ENCODE measurements at places on chromosomes 16 and 17.

GRCh38 chr16:61371881-61372280, 664.4 kb downstream of the CDH8 start:
- no peak for DNase-seq

GRCh38 chr17:48012151-48012520, 25.5 kb downstream of the COPZ2 start:
- peak; percentile 30 for DNase-seq

- DNase-seq, result no peak
Observed at GRCh38 chr17:19305761-19306159, 56.8 kb downstream of the B9D1 start.

GRCh38 chr17:82301916-82302567, 15.4 kb downstream of the CD7 start:
- DNase-seq, result no peak

GRCh38 chr17:42982266-42982665, 1.9 kb downstream of the RUNDC1 start:
- DNase-seq, result no peak

DNA sequence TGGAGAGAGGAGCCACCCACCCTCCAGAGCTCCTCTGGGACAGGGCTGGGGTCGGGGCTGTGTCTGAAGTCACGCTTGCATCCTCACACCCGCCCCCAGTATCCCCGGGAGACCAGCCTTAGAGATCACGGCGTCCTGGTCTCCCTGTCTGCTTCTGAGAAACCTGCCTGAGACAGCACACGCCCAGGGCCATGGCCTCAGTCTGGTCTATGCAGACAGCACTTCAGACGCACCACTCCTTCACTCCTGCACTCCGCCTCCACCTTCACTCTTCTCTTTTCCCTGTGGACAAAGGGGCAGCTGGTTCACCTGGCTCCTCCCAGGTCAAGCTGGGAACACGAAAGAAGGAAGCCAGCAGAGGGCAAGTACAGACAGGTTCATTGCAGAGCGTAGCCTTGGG, 248.0 kb upstream of the GSE1 start:
- DNase-seq, result no peak

DNA sequence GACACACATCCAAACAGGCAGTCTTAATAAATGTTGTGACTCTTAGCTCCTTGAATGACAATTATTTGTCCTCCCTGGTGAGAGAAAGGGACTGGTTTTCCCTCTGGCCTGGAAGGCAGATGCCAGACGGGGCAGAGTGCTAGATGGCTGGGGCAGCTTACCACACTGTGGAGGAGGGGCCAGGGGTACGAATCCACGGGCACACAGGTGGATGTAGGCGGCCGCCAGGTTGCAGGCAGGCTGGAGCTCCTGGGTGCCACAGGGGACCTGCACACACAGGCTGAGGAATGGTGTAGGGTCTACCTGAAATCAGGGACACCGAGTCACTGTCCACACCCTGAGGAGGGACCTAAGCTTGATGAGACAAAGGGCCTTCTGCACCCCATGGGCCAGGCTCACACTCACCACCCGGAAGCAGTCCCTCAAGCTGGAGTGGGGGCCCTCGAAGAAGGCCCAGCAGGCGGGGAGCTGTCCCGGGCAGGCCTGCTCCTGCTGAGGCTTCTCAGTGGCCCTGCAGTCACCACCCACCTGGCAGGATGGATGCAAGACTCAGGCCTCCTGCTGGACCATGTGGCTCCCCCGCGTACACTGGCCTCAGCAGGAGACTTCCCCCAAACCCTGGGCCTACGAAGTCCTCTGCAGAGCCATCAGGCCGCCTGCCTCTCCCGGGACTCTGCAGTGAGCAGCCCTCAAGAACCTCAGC, 38.4 kb downstream of the RMI2 start:
- no peak for DNase-seq

GRCh38 chr16:81522108-81522701, 77.6 kb downstream of the CMIP start:
- no peak for DNase-seq

DNA sequence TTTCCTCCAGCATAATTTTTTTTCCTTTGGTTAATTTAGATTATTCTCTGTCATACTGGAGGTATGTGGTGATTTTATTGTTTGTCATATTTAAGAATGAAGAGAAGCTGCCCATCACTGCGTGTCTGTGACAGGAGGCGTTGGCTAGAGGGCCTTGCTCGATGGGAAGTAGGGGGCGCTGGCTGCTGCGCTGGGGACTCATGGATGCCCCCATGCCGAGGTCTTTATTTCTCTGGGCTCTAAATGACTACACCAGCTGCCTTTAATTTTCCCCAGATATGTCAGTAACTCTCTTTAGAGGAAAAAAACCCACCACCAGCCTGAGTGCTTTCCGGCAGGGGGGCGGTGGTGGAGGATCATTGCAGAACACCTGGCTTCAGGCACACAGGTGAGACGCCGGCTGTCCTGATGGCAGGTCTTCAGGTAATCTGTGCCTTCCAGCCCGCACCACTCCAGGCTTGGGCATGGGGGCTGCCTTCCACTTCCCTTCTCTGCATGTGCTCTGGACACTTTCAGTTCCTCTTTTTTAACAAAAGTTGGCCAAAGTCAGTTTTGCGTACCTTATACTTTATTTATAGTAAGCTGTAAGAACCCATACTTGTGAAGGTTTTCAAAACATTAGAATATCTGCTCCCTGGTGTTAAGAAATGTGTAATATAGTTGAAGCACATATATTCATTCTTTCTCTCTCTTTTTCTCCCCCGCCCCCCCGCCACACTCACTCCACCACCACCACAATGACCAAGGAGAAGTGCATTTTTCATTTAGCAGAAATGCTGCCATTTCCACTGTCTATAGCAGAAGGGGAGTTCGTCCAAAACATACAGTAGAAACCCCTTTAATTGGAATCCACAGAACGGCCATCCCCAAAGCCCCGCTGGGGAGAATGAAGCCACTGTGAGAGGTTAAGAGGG, 192.7 kb downstream of the RPTOR start:
- DNase-seq, result no peak

All from hematopoietic multipotent progenitor cell treated with erythropoietin and hydrocortisone succinate and interleukin-3 and kit ligand, for 15 days (in vitro differentiated cells).